ENCODE measurements at places on chromosomes 5 and 9.

GRCh38 chr9:109872901-109873300, 92.9 kb downstream of the PALM2AKAP2 start:
- DNase-seq: no peak

GRCh38 chr5:54325610-54326311, 15.4 kb upstream of the ARL15 start:
- DNase-seq: no peak

GRCh38 chr9:25964239-25964638, 286.0 kb upstream of the TUSC1 start:
- DNase-seq: no peak

- no peak for DNase-seq
Measured at GRCh38 chr5:134101686-134102439, 12.6 kb upstream of the TCF7 start.

DNA sequence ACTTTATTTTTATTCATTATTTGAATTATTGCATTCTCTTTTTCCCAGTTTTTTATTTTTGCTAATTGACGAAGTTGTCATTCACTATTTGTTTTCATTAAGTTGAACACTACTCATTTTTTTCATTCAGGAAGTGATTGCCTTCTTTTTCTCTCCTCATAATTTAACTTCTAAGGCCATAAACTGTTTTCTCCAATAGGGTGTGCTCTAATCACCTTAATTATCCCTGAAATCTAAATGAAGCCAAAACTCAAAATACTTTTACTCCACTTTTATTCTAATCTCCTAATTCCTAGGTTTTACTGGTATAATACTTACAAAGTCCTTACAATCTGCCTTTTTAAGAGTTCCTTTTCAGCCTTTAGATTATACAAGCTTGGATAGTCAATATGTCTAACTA, 2.9 kb upstream of the OR13C2 start:
- DNase-seq: no peak

DNA sequence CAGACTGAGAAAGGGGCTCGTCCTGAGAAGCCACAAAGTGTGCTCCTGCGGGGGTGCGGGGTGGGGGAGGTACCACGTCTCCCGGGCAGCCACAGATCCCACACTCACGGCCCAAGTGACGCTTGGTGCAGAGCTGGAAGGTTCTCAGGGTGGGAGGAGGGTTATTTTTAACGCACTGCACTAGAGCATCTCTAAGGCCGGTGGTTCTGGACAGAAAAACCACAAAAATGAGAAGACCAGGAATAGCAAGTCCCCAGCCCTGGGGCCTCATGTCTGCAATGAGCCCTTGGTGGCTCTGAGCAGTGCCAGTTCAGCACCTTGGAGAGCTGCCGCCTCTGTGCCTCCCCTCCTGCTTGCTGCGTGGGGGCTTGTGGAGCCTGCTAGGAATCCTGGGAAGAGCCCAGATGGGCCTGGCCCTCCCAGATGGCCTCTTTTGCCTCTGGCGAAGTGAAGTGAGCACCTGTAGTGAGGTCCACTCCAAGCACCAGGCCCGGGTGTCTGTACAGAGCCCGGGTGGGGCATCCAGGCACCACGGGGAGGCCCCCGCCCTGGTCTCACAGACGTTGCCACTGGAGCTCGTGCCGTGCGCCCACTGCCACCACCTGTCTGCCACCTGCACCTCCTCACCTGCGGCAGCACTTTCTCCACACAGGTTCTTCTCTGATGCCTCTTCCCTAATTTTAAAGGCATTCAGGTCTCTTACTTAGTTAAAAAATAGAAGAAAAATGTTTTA, 48.9 kb upstream of the CACNA1B start:
- no peak for DNase-seq

DNA sequence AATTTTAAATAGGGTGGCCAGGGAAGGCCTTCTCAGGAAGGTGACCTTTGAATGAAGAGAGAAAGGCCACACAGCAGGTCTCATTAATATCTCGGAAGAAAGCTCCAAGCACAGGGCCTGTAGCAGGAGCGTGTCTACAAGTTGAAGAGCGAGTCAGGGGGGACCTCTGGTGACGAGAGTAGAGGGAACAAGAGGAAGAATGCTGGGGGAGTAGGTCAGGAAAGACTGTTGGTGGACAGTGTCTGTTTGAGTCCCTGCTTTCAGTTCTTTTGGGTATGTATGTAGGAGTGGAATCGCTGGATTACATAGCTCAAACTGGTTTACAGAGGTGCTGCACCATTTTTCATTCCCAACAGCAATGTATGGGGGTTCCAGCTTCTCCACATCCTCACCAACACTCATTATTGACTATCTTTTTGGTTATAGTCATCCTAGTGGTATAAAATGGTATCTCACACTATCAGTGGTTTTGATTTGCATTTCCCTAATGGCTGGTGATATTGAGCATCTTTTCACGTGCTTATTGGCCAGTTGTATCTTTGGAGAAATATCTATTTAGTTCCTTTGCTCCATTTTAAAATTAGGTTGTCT, 55.8 kb downstream of the NUP214 start:
- DNase-seq: no peak

GRCh38 chr9:124559871-124560270, 52.7 kb upstream of the NR5A1 start:
- no peak for DNase-seq

- no peak for DNase-seq
Measured at GRCh38 chr5:107486489-107486888, 184.2 kb downstream of the EFNA5 start.

DNA sequence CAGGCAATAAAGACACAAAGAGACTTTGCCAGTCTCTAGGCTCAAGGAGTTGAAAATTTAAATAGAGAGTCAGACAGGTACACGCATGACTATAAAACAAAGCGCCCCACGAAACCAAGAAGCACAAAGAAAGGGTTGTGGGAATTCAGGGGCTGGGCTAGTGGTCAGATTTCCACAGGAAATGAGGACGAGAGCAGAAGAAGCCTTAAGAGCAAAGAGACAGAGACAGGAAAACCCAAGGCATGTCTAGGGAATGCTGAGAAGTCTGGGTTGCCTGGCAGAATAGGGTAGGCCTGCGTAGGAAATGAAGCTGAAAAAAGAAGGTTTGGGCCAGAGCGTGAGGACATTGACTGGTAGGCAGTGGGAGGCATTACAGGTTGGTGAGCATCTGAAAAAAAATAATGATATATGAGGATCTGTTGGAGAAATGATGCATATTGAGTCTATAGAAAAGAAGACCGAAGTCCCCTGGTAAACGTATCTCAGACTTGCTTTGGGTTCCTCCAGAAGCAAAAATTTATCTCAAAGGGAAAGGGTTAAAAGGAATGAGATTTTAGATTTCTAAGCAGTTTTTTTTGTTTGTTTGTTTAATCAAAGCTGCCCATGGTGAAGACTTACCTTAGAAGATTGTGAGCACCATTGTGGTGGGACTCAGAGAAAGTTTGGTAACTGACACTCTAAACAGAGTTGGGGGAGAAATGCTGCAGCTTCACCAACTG, 51.8 kb downstream of the SLC1A3 start:
- no peak for DNase-seq

DNA sequence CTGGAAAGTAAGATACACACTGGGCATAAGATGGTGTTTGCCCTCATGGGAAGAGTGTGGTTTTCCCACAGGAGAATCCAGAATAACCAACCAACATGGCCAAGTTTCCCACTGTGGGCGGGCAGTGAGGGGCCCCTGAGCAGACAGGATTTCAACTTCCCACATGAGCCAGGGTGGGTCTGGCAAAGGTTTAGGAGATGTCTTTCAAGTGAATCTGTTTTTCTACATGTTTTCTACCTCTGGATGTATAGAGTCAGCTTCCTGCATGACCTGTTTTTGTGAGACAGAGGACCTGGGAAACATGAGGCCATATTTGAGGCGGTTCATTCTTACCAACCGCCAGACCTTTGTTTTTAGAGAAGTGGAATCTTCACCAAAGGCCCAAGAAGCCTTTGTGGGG, 100.5 kb downstream of the TLE4 start:
- no peak for DNase-seq

- DNase-seq: no peak
Measured at GRCh38 chr5:2699686-2700085, 51.8 kb downstream of the IRX2 start.

- no peak for DNase-seq
Measured at GRCh38 chr5:104702212-104702611, 1139.6 kb upstream of the NUDT12 start.

GRCh38 chr5:169356181-169356580, 55.2 kb upstream of the SLIT3 start:
- no peak for DNase-seq

DNA sequence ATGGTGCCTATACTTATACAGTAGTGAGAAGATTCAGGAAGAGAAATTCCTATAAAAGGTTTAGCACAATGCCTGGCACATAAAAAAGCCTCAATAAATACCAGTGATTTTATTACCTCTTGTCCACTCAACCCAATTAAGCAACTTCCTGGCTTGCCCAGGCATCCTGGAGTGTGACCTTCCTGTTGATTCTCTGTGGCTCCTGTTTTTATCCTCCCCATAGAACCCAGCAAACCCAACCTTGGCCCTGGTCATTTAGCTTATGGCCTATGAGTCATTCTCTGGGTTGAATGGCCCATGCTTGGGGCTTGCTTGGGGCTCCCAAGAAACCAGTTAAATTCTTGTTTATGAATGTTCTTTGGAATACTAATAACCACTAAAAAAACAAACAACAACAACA, 21.4 kb upstream of the SPARC start:
- no peak for DNase-seq

DNA sequence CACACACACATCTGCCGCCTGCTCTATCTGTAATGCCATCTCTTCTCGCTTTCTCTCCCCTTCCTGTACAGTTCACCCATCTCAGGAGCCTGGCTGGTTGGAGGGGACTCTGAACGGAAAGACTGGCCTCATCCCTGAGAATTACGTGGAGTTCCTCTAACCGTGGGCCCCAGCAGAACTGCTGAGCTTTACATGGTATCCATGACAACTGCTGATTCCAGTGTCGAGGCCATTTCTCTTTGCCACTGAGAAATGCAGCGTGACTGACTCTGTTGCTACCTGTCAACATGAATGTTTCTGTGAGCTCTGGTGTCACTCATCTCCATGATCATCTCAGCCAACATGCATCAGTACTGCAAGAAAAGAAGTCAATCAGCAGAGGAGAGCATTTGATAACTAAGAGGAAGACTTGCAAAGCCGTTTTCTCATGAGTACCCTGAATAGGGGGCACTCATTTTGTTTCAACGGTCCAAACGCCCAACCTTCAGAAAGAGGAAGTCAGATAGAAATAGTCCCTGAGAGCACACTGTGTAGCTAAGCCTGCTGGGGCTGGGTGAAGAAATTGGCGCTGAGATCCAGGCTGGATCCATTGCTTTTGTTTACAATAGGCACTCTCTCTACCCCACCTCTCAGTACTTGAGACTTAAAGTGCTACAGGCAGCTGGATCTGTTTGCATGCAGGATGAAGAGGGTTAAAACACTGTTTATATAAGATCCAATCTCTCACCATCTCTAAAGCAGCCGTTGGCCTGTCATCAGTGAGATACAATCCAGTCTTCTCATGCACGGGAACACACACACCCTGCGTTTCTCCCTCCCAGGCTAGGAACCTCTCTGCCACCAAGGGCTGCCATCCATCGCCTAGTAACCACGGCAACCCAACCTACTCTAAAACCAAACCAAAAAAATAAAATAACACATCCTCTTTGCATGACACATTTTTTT, 180.9 kb downstream of the NR3C1 start:
- DNase-seq: no peak

DNA sequence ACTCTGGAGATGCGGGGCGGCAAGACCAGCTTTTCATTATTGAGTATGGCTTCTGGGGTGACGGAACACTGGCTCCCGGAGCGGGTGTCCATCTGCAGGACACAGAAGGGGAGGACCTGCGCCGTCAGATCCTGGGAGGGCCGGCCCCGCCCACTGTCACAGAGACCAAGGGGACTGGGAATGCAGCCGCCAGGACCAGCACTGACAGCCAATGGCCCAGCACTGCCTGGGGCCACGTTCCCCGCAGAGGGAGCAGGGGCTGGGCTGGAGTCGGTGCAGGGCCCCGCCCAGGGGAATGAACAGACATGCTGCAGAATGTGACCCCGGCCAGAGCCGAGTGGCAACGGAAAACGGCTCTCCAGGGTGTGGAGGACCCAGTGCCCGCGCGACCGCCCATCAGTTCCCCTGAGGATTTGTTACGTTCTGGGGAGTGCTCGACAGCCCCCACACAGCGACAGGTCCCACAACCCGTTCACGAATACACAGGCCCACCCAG, at the start of gene ZDHHC11:
Gene ZDHHC11, minus strand, starts transcription at position 476 of the 496 bp plus-strand sequence. Its CDS starts 384 bp downstream, at position 92.
- peak; percentile 87 for DNase-seq

- no peak for DNase-seq
Measured at GRCh38 chr5:43623048-43623680, 20.2 kb downstream of the NNT start.

DNA sequence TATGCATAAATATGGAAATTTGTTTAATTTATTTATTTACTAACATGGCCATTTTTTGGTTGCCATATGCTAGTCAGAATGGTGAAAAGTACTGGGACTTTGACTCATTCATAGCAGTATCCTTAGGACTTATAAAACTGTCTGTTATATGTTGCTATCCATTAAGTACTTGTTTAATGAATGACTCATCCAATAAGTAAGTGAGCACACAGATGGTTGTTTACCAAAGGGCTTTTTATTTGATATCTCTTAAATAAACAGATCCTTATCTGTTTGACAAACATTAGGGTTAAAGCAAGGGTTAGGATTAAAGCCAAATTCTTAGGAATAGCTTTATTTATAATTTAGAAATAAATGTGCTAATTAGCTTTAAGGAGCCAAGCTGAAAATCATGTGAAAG, 183.4 kb downstream of the FBXO4 start:
- no peak for DNase-seq

GRCh38 chr5:158268286-158268685, 409.3 kb upstream of the CLINT1 start:
- no peak for DNase-seq

DNA sequence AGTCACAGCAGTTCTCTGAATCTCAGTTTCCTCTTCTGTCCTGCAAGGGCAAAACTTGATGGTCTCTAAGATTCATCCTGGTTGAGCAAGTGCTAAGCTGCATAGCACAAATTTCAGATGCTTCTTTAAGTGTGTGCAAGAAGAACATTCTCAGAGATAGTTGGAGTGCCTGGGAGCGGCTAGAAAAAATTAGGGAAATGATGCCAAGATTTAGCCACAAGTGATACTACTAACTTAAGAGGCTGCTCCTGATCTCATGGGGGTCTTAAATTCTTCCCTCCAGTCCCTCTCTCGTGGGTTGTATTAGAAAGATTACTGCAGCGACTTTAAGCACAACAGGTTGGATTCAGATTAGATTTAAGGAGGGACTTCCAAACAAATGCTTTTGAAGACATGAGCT, 24.2 kb downstream of the INSYN2B start:
- DNase-seq: no peak

DNA sequence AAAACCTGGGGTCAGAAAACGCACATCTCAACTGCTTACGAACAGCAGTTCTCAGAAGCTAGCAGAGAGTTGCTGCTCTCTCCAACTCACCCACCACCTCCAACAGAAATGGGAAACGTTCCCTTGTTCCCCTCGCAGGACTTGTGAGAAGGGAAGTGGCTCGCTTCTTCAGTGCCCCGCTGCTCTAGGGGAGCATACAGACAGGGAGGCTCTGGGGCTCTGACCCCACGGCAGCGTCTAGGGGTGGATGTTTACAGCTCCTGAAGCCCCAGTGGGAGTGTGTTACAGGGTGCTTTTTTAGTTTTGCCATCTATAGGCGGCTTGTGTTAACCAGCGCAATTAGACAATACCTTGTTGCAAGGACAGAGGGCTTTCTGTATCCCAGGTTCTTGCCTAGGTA, 267.7 kb upstream of the ACTBL2 start:
- no peak for DNase-seq
